ENCODE measurements at places on chromosomes 4 and X.
A peak's percentile ranks its signal among the peaks of the same experiment; 100 is the strongest.

- no peak for DNase-seq
Observed at GRCh38 chr4:48651914-48652313, 128.2 kb downstream of the FRYL start.

DNA sequence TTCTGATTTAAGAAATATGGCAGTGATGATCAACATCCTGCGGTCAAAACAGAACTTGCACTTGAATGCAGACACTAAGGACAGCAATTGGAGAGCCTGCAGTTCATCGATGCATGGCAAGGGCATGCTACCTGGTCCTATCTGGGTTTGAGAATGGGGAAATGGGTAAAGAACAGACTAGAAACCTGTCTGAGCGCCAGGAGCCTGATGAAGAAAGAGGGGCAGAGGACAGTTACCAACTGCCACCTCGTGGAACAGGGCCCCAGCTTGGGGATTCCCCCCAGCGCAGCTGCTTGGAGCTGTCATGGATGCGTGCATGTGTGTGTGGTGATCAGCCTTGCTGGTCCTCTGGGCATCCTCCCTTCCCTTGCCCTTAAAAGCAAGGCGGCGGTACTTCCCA is 30.2 kb upstream of the NKRF start:
- DNase-seq: no peak

- no peak for DNase-seq
Observed at GRCh38 chr4:57658673-57659072, 548.5 kb upstream of the IGFBP7 start.

DNA sequence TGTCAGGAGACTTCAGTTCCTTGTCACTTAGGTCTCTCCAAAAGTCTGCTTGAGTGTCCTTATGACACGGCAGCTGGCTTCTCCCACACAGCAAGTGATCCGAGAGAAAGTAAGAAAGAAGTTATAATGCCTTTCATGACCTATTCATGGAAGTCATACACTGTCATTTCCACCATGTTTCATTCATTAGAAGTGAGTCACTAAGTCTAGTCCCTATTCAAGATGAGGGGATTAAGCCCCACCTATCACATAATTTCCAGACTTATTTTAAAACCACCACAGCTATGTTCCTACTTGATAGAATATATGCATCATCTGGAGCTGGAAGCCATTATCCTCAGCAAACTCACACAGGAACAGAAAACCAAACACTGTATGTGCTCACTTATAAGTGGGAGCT is 25.2 kb upstream of the COL25A1 start:
- no peak for DNase-seq

- no peak for DNase-seq
Observed at GRCh38 chr4:188854436-188854835, 715.2 kb downstream of the TRIML1 start.

- DNase-seq: no peak
Observed at GRCh38 chr4:56540826-56541225, 35.2 kb downstream of the ARL9 start.

GRCh38 chrX:125497667-125498066 is 178.0 kb downstream of the TEX13C start:
- DNase-seq: no peak

GRCh38 chr4:876780-877179 is 50.9 kb upstream of the CPLX1 start:
- DNase-seq: no peak

- DNase-seq: peak; percentile 27
Observed at GRCh38 chr4:337932-338758, 531 bp downstream of the ZNF141 start.

DNA sequence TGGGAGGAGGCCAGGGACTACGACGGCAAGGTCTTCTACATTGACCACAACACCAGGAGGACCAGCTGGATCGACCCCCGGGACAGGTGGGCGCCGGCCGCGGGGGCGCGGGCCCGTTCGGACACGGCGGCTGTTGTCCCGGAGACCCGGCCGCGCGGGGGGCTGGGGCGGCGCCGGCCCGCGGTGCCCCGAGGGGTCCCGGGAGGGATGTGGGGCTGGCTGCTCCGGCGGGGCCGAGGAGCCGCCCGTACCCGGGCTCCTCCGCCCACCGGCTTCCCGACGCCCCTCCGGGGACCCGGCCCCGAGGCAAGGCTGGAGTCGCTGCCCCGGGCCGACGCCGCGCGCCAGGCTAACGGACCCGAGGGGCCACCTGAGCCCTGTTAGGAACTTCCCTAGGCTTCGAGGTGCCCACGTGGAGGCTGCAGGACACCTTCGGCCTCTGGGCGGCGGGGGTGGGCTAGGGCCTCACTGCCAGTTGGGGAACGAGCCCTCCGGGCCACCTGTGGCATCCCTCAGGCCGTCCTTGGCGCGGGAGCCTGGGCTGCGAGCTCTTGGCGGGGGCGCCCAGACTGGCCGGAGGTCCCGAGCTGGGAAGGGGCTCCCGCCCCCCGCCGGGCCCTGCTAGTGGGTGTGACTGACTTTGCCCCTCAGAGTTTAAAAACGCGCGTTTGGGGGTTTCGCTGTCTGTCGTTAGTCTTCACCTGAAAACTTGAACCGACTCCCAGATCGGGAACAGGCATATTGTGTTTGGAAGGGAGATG is 660 bp downstream of the WWC2 start:
- DNase-seq: no peak

GRCh38 chrX:9048801-9049200 is 14.9 kb upstream of the FAM9B start:
- no peak for DNase-seq

DNA sequence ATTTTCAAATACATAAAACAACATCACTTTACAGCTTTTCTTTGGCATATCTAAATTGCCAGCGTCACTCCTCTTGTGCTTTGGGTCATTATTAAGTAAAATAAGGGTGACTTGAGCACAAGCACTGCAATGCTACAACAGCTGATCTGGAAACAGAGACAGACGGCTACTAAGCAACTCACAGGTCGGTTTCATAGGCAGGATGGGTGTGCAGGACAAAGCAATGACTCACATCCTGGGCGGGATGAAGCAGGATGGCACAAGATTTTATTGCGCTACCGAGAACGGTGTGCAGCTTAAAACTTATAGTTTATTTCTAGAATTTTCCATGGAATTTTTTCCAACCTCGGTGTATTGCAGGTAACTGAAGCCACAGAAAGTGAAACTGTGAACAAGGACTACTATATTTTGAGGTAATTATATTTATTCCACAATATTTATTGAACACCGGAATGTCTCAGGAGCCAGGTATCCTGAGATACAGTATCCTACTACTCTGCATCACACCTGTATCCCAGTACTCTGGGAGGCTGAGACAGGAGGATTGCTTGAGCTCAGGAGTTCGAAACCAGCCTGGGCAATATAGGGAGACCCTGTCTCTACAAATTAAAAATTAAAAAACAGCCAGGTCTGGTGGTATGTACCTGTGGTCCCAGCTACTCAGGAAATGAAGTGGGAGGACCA is 215.5 kb downstream of the APBB2 start:
- DNase-seq: no peak

- DNase-seq: no peak
Observed at GRCh38 chrX:129682979-129683378, 28.2 kb upstream of the APLN start.

DNA sequence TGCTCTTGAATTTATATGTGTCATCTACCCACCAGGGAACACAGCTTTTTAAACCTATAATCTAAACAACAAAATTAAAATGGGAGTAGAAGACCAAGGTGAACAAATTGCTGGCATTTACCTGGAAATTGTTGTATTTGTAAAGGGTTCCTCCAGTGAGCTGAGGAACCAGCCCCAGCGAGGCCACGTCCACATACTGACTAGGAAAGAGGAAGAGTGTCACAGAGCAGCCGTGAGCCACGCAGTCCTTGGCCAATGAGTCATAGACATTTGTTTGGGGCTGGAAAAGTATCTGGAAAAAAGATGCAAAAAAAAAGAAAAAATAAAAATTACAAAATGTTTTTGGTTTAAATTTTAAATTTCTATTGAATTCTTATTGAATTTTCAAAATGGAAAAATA is 58.7 kb downstream of the METTL14 start:
- DNase-seq: no peak

- DNase-seq: no peak
Observed at GRCh38 chrX:47745416-47745815, 86.4 kb upstream of the UXT start.

DNA sequence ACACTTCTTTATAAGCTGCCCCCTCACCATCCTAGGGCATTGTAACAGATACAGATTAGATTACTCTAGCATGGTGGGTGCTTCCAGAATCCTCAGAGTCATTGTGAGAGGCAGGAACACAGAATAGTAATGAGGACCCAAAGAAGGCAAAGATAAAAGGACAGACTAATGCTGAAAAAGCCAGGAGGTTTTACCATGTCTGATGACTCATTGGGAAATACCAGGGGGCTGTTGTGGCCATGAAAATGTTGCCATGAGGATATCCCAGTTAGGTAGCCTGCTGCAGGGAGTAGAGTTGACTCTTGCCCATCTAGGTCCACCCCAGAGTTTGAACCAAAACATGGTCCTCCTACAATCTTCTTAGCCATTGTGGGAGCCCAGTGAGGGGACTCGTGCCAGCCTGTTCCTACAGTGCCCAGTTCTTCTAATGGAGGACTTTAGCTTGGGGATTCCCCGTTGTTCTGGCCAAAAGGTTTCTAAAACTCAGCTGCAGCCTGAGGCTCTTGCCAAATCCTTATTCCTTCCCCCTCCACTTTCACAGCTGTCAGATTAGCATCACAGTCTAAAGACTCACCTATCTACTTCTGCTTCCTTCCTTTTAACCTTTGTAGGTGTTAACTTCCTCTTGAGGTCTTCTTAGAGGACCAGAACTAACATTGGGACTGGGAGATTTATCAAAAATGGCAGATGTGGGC is 586.0 kb upstream of the AADAT start:
- no peak for DNase-seq

DNA sequence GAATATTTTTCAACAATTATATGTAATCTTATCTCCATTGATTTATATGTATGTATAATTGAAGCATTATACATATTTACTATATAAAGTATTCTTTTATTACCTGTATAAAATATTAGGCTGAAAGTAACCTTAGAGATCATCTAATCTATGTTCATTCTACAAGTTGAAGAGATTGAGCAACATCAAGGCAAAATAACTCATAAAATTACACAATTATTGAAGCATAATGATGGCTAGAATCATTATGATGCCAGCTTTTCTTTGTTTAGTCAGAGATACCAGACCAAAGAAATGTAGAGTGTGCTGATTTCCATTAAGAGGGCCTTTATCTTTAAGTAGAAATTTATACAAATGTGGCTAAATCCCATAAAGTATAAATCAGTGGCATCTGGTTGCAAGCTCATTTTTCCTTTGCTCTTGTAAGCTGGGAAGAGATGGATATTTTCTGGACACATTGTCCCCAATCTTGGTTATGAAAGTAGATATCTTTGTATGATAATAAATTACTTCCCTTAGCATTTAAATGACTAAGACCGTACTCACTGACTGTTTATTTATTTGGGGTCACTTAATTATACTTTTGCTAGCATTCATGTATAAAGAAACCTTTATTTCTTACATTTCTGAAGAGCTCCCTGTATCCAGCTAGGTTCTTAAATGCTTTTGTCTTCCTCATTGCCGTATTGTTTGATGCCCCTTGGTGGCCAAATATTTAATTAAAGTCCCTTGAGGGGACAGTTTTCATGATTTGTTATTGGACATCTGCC is 339.8 kb downstream of the PCDH7 start:
- DNase-seq: no peak

GRCh38 chr4:179123084-179123483 is 1680.8 kb upstream of the AGA start:
- DNase-seq: no peak

DNA sequence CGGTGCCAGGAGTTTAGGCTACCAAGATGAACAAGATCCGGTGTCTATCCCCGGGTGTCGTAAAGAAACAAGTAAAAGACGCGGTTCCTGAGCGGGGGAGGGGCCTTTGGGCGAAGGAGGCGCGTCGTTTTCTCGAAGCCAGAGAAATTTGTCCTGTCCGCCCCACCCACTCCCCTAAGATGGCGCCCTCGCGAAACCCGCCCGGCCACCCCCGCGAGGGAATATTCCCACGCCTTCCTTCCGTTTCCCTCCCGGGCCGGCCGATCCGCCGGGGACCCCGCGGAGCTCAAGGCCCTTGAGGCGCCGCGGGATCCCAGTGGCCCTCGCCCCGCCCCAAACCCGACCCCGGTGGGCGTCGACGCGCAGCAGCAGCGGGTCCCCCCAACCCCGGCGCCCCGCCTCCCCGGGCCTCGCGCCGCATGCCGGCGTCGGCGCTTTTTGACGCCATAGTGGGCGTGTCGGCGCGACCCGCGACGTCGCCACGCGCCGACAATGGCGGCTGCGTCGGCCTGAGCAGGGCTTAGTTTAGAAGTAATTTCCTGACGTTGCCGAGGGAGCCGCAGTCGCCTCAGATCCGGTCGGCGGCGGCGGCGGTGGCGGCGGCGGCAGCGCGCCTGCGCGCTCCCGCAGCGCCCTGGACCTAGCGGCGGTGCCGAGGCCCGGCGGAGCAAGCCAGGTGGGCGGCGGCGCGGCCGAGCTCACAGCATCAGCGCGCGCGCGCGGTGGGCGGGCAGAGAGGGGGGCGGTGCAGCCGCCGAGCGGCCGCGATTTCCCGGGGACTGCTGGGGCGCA is 432 bp upstream of the HTATSF1 start:
- peak; percentile 59 for DNase-seq

GRCh38 chr4:72602396-72603376 is 33.7 kb upstream of the ADAMTS3 start:
- DNase-seq: no peak

DNA sequence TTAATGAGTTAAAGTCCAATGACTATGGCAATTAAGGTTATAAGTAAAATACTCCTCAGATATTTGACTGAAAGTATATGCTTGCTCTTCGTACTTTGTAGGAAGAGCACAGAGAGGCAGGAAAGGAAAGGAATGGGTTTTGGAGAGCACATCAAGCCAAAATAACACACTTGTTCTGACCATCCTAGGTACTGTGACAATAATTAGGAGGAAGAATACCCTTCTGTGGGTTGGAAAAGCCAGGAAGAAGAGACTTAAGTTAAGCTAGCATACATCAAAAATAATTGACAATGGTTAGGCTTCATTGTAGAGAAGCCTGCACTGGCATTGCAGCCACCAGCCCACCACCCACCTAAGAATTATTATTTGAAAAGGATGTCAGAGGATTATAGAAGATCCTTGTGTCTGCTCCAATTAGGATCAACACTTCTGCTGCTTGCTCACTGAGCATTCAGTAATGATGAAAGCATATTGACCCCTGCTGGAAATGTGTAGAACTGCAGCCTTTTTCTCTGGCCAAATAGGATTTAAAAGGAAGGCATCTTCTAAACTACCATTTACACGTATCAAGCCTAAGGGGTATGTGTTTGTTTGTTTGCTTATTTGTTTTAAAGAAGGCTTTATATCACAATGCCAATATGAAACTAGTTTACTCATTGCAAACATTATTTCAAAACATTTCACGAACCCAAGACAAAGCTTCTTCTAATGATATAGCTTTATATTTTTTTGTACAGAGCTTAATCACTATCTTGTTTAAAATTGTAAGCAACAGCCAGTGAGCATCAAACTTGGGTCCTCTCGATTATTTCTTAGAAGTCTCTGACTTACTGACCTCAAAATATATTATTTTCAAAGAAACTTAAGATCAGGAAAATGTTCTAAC is 286.2 kb upstream of the TET2 start:
- DNase-seq: no peak

Data from stimulated activated CD8-positive, alpha-beta memory T cell treated with anti-CD3 and anti-CD28 coated beads, Interleukin-15, amount 100 ng/mL, for 24 hours (primary cell).